ENCODE measurements at places on chromosomes 7 and 10.

DNA sequence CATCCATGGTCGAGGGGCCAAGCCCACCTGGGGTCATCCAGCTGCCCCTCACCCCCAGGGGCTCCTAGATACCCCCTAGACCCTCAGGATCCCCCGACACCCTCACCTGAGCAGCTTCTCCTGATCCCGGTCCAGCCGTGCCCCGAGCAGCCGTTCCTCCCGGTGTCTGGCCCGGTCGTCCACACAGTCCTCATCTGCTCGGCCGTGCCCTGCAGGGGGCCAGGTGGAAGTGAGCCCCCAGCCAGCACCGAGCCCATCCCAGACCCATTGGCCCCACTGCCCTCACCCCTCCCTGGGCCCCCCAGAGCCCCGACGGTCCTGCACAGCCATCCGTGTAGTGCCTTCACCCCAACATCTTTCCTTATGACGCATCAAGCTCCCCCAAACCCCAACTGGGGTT is 45.8 kb downstream of the TNRC18 start:
- no peak for DNase-seq

DNA sequence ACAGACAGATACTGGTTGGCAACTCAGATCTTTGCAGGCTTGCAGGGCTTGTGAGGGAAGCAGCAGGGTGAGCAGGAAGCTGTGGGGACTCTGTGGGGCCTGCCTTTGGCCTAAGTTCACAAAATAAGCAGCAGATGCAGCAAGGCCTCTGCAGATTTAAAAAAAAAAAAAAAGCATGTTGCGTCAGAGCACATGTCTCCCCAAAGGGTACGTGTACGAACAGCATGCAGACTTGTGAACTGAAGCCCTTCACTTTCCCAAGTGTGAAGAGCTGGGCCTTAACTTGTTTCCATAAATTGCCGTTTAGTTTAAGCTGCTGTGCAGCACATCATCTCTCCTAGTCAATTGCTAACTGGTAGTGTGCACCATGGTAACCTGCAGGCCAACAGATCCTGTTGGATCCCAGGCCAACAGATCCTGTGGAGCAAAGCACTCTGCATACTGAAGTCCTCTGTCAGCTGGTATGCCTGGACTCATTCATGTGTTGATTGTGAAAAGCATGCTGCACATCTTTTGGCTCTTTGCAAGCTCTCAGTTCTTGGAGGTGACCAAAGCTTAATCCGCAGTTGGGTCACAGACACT is 10.8 kb upstream of the XPNPEP1 start:
- DNase-seq, result no peak

DNA sequence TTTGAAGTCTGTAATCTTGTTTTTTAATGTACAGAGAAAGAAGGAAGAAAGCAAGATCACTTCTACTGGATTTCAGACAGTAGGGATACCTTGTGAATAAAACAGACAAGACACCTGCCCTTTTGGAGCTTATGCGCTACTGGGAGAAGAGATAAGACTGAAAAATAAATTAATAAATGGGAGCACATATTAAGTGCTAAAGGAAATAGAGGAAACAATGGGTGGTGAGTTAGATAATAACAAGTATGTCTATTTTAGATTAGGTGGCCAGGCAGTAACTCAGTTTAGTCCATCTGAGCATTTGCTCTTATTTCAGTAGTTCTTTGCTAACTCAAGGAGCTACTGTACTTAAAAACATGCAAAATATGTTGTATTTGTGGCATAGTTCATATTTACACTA is 15.9 kb downstream of the MIOS start:
- no peak for DNase-seq

DNA sequence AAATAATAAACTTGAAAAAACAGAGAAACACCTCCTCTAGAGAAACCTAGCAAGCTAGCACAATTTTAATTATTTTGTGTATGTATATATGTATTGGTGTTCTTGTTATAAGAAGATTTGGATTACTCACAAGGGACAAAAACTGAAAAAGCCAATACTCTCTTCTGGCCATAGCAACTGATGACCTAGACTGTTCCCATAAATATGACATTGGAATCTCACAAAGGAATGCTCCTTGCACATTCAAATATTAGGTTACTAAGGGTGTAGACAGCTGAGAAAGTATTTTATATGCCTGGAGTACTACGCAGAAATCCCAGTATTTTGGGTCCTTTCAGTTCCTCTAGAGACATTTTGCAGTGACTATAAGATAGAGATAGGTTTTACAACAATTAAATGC is 279.4 kb downstream of the FZD1 start:
- DNase-seq, result no peak

- DNase-seq, result no peak
Observed at GRCh38 chr10:2888403-2889004, 178.8 kb upstream of the PFKP start.

GRCh38 chr10:121138918-121139317 is 287.8 kb downstream of the WDR11 start:
- DNase-seq, result no peak

DNA sequence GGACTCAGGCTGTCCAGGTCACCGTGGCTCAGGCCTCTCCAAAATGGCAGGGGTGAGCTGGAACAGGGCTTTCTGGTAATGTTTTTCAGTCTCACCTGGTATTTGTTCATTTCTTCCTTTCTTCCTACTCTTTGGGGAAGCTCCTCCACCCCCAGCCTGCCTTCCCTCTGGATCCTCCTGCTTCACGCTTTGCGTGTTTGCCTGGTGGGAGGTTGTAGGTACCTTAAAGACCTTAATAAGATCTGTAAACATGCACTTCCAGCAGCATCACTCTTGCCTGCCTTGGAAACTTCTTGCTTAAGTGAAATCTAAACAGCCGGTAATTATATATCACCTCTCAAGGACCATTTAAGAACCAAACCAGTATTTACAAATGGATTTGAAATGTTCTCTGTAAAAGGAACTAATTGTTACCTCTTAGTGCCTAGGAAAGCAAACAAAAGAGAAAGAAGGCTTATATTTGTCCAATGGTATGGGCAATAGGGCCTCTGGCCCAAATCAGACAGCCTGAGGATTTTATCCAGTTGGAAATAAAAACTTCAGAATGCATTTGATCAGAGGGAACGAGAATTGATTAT is 339.9 kb downstream of the CCSER2 start:
- DNase-seq, result no peak

- DNase-seq, result no peak
Observed at GRCh38 chr10:132134241-132135052, 52.3 kb upstream of the DPYSL4 start.

- DNase-seq, result peak; percentile 46
Observed at GRCh38 chr10:77264107-77264506, 373.5 kb downstream of the KCNMA1 start.

GRCh38 chr7:76122516-76123239 is 74.8 kb downstream of the MDH2 start:
- DNase-seq, result no peak

DNA sequence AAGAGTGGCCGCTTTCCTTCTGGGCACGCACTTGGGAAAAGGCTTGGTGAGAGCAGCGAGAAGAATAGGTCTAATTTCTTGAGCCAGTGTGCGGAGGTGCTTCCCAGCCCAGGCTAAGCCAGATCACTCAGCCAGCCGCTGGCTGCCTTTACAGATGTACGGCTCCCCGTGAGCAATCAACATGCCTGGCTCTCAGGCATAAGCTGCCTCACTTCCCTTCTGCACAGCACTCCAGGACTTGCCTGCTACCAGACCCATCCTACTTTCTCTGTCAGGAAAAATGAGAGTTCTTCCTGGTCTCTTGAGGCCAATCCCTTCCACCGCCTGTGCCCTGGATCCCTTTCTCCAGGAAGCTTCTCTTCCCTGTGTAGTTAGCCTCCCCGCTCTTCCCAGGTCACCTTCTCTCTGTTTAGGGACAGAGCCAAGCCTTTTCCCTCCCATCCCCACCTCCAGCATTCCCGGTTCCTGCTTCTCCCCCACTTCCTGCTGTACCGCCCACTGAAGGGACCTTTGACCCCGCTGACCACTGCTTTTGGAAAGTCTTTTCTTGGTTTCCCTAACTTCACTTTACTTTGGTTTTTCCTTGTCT is 1.1 kb upstream of the ACTR3C start:
- DNase-seq, result no peak

GRCh38 chr7:158093156-158093796 is 494.3 kb downstream of the PTPRN2 start:
- DNase-seq, result peak; percentile 60

DNA sequence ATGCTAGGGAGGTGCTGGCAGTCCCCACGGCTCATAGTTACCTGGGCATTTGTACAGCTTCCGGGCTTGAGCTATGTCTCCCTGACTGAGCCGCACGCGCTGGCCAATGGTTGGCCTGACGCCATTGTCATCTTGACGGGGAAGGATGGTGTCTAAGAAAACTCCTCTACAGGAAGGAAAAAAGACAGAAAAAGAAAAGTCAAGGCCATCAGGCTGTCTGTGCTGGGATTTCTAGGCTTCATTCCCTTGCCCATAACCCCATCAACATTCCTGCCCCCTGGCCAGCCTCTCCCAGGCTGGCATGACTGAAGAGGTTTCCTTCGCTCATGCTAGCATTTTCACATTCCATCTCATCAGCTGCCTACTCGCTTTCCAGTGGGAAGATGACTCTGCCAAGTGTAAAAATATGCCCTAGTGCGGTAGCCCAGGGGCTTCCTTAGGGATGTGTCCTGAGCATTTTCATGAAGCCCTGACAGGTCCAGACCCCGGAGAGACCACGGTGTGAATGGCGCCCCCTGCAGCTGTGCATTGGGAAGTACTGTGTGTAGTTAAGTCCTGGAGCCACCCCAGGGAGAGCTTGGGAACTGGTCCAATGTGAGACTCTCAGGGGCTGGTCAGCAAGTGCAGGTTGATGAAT is 54.5 kb upstream of the OPALIN start:
- no peak for DNase-seq

- DNase-seq, result no peak
Observed at GRCh38 chr10:62692085-62692484, 112.4 kb upstream of the ADO start.

DNA sequence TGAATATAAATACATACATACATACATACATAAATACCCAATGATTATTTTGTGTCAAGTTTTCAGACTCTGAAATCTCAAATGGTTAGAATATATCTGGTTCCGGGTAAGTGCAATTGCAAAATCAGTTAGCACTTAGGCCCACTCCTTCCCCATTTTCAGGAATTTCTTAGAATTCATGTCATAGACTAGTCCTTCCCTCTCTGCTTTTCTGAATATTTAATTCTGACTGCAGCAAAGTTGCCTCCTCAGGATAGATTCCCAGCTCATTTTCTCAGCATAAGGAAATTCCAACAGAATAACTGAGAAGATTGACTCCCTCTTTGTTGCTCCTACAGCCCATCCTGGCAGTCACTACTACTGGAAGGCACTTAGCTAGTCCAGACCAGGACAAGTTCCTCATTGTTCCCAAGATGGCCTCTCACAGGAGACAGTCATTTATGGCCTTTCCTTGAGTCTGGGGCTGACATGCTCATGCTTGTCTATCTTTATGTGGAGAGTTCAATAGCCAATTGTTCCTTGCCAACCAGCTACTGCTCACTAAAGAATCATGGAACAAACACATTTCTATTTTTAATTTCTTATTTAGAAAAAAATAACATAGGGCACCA is 142.9 kb upstream of the ITGB1 start:
- DNase-seq, result no peak

DNA sequence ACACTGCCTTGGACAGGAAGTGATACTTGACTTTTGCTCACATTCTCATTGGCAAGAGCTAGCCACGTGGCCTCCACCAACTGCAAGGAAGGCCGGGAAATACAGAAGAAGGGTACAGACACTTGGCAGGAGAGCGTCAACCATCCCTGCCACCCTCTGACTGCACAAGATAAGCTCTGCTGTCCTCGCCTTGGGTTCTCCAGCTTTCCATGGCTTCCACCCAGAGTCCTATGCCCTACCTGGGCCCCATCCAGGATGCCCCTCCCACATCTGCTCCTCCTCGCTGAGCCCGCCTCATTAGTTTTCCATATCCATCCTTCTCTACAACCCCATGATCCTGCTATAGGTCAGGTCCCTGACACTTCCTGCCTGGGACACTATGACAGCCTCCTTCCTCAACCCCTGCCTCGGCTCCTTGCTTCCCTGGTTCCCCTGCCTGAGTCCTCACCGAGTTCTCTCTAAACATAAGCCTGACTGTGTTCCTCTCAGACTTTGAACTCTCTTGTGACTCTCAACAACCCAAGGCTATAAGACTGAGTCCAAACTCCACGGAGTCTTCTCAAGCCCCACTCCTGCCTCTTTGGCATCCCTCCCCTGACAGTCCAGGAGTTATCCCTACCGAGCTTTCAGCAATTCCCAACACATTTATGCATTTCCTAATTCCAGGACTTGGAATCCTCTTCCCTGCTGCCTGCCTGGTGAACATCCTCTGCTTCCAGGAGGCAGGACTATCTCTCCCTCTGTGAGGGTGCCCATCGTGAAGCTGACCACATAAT is 23.2 kb upstream of the GDF10 start:
- no peak for DNase-seq

DNA sequence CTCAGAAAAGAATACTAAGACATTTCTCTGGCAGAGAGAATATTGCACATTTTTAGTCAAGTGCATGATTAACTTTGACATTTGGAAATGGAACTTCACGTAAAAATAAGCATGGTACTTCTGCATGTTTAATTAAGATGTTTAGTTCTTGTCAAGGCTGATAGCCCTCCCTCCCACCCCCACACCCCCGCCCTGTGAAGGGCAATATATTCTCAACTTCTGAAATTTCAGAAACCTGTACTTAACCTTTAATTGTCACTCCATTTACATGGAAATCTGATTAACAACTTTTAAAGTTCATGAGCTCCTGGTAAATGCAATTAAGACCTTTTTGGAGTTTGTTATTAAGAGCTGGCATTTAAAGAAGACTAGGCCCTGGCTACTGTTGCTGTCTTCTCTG is 205.8 kb downstream of the EXOC4 start:
- no peak for DNase-seq

DNA sequence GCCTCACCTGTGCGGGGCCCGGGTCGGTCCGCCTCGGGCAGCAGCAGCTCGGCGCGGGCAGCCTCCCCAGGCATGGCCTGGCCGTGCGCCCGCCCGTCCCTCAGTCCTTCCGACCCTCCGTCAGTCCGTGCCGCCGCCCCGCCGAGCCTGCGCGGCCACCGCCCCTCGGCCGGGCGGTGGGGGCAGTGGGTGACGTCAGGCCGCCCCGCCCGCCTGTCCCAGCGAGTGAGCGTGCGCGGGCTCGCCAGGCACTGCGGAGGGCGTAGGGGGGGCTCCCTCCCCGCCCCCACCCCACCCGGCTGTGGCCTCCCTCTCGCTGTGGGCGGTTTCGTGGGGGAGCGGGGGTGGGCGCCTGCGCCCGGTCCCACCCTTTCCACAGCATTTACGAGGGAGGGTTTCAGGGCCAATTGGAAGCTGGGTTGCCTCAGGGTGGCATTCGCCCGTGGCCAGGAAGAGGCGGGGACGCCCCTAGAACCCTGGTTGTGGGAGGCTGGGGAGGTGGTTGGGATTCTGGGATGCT is at the start of gene NACAD:
Gene NACAD, minus strand, starts transcription at position 149 of the 520 bp plus-strand sequence. Its CDS starts 75 bp downstream, at position 74.
- DNase-seq, result no peak

Data from urothelium cell line (cell line).